ENCODE measurements at places on chromosomes 11 and 22.

DNA sequence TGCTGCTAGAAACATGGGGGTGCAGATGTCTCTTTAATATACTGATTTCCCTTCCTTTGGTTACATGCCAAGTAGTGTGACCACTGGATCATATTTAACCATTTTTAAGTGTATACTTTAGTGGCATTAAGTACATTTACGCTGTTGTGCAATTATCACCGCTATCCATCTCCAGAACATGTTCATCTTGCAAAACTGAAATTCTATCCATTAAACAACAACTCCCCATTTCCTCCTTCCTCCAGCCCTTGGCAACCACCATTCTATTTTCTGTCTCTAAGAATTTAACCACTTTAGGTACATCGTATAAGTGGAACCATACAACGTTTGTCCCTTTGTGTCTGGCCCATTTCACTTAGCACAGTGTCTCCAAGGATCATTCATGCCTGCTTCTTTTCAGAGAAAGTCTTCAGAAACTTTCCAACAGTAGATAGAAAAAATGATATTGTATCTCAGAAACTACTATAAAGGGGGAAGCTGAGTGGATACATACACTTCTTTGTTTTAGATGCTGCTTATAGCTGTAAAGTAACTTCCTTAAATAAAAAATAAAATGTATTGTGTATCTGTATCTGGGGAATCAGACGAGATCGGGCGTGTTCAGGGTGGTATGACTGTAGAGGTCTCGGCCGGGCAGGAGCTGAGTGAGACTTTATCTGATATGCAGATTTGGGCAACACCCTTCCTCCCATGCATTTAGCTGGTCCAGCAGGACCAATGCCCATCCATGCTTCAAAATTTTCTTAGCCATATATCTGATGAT lies 44.6 kb upstream of the ZBED5 start:
- DNase-seq, result no peak

GRCh38 chr11:65773784-65774411 lies 6.9 kb downstream of the AP5B1 start:
- DNase-seq, result no peak

DNA sequence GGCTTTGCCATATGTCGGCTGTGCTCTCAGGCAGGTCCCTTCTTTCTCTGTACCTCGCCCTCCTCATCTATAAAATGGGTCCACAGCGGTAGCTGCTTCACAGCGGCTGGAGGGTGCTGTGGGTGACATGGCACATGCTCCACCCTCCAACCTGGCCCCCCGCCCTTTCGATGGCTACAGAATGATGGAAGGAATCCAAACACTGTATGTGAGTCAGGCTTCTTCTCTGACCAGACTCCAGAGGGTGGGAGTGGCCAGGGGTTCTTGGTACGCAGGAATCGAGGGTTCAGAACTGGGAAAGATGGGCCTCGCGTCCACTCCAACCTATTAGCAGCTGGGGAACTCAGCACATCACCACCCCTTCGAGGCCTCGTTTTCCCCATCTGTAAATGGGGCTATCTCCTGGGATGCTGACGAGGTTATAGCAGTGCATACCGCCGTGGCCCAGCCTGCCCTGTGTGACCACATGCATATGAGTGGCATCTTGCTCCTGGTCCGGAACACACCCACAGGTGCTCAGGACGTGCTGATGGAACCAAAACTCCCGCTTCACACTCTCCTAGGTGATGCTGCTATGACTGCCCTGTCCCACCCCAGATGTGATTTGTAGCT lies 26.4 kb downstream of the MN1 start:
- no peak for DNase-seq

GRCh38 chr11:33945481-33946268 lies 53.8 kb upstream of the LMO2 start:
- DNase-seq, result no peak

DNA sequence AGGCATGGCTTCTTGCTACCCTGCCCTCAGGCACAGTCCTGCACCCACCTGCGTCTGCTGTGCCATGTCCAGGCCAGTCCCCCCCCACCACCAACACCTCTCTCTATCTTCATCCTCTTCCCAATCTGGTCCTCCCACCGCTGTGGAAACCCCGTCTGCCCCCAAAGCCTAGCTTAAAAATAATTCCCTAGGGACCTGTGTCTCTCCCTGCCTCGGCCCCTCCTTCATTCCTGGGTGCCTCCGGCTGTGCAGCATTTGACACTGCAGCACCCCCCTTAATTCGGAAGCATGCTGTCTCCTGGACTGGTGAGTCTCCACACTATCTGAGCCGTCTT lies 2.5 kb upstream of the ASCL2 start:
- DNase-seq, result no peak

DNA sequence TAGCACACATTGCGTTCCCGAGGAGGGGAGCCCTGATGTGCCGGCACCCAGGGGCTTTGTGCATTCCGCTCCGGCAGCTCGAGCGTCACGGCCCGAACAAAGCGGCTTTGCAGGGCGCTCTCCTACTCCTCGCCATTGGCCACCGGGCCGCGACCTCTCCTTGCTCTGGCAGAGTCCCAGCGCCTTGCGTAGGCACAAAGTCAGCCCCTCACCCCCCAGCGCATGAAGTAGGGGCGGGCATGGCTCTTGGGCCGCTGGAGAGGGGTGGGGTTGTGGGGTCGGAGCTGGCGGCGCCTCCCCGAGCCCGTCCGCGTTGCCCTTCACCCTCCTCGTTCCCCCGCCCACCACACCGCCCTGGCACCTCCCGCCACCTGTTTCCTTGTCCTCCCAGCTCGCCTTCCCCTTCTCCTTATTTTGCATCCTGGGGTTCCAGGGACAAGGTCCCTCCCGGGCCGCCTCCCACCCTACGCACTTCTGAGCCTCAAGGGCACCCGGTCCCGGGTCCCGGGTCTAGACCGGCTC lies 753 bp upstream of the PPARA start:
- peak; percentile 77 for DNase-seq

DNA sequence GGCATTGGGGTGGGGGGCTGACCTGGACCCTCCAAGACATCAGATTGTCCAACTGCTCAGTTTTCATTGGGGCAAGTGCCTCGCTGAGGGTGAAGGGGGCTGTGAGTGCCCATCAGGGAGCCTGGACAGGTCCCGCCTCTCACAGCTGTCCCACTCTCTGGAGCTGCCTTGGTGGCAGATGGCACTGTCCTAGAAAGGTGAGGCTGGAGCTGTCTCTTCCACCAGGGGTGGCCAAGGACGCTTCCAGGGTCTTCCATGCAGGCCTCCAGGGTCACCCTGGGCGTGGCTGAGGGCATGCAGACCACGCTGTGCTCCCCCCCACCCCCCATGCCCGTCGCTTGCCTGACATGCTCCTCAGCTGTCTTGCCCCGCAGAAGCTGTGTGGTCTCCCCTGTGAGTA lies 53.5 kb upstream of the CCDC188 start:
- no peak for DNase-seq

GRCh38 chr22:39478441-39478850 lies 21.6 kb downstream of the MGAT3 start:
- peak; percentile 45 for DNase-seq

DNA sequence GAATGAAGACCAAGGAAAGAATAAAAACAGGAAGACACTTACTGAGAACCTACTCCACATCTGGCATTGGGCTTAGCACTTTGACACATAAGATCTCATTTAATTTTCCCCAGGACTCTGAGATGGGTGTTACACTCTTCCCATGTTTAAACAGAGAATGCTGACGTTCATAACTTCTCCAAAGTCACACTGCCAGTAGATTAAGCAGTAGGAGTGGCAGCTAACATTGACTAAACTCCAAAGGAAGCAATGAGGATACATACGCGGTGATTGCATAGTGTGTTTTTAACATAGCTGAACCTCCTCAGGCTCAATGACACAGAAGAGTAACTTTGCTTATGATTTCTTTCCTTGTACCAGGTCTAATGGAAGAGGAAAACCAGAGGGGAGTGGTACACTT lies 14.5 kb upstream of the OR10V1 start:
- DNase-seq, result no peak

DNA sequence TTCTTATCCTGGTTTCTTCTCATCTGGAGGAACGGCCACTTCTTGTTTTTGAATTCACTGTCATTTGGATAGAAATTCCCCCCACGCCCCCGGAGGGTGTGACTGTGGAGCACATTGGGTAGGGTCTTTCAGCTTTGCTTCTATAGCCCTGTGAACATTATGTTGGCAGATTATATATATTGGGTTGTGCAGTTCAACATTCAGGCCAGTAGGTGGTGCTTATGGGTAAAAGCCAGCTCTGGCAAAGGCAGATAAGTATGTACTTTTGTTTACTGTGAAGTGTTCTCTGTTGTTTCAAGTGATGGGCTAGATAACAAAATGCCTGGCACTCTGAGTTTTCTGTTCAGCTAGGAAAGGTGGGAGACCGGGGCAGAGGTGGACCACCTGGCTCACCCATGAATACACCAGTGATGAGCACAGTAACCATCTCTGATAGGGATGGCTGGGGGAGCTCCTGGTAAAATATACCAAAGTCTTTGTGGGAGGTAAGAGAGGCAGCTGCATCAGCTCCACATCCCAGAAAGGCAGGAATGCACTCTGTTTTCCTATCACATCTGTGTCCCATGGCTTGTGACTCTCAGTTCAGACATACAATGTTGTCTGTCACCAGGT lies 1348.2 kb upstream of the RAG2 start:
- DNase-seq, result peak; percentile 29

- no peak for DNase-seq
Observed at GRCh38 chr22:20580611-20581502, 73.4 kb downstream of the MED15 start.

- peak; percentile 58 for DNase-seq
Observed at GRCh38 chr11:30150425-30150824, 80.4 kb upstream of the FSHB start.

- DNase-seq, result peak; percentile 77
Observed at GRCh38 chr11:72735495-72736027, 16.6 kb downstream of the ARAP1 start.

GRCh38 chr11:17905477-17905876 lies 107.4 kb downstream of the SERGEF start:
- no peak for DNase-seq

GRCh38 chr11:83720675-83721074 lies 434.5 kb upstream of the CCDC90B start:
- no peak for DNase-seq

DNA sequence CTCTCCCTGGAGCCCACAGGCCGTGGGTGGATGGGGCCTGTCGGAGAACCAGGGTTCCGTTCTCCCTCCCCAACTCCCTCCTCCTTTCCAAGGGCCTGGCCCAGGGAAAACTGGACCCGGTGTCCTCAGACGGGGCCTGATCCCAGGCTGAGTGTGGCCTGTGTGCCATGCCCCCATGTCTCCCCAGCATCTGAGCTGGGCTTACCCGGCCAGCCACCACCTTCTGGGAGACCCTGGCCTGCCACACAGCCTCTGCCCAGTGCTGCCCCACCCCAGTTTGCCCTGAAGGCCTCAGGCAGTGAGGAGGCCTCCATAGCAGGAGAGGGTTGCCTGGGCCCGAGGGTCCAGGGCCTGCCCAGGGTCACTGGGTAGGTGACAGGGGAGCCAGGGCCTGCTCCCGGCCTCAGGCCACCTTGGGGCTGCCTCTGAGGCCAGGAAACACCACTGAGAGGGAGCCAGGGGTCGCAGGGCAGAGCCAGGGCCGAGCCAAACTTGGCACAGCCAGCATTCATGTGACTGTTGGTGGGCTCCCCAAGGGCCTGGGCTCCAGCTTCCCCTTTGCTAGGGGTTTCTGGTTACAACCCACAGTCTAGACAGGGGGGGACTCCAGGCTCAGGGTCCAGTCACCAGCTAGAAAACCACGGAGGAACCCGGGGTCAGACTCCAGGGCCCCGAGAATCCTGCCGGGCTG lies 590 bp upstream of the IFITM10 start:
- no peak for DNase-seq

DNA sequence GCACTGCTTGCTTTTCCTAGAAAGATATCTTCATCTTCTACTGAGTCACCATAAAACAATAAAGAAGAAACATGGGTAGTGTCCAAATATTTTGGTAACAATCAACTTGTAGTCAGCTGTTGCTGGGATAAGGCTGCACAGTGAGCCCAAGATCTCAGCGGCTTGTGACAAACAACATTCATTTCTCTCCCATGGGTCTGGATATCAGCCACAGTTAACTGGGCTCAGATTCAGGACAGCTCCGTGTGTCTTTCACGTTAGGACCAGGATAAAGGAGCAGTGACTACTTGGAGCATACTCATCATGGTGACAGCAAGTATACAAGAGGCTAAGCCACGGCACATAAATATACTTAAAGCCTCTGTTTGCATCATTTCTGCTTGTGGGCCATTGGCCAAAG lies 27.9 kb upstream of the GRK3 start:
- DNase-seq, result no peak

DNA sequence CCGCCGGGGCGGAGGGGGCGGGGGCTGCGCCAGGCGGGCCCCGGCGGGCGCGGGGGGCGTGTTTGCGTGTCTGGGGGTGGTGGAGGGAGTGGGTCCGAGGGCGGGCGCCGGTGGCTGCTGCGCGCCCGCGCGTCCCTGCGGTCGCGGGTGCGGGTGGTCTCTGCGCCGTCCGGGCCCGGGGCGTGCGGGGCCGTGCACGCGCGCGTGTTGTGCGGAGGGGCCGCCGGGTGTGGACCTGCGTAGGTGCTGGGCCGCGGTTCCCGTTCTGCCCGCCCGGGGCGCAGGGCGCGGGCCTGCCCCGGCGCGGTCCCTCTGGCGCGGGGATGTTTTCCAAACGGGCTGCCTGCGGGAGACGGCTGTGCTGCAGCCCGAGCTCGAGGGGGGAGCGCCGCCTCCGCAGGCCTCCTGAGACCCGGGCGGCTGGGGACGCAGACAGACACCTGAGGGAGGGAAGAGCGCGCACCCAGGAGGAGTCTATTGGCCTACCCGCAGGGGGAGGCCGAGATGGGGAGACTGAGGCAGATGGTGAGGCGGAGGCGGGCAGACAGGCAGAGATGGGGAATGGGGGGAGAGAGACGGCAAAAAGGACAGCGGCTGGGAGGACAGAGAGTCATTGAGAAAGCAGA lies 442 bp downstream of the PELI3 start:
- DNase-seq, result peak; percentile 48

Measured in stomach (tissue), 19 donors.